Activated naive CD4-positive, alpha-beta T cell treated with Interleukin-2 at 50 U/mL for 16 hours (primary cell): ENCODE measurements at places on chromosomes 16 and 17.
A peak's percentile ranks its signal among the peaks of the same experiment; 100 is the strongest.

DNA sequence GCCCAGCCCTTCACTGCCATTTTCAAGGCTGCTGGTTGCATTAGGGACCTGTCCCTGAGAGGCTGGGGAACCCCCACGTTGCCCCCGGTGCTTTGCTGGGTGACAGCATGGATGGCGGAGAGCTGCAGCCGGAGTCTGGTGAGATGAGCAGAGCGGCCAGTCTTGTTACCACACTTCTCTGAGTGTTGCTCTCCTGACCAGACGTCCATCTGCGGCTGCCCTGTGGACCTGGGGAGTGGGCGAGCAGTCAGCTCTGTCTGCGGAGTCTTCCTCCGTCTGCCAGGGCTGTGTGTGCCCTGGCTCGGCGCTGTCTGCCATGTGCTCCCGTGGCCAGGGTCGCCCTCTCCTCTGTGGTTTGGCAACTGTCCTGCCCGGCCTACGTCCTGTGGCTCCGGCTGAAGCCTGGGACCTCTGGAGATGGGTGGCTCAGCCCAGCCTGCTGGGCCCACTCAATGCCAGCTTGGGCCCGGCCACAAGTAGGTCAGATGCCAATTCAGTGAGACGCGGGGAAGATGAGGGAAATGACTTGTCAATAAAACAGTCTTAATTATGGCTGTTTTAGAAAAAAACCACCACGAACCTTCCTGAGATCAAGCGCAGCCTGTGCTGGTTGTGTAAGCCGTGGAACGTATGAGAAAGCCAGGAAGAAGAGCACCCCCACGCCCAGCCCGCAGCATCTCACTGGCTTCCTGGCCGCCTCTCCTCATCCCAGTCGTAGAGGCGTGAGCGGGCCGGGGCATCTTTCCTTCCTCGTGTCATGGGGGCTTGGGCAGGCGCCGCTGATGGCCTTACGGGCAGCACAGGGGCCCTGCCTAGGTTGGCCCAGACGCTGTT is 7.9 kb downstream of the KCTD5 start:
- DNase-seq = no peak

- no peak for DNase-seq
These were observed 384.7 kb downstream of the UTP18 start for GRCh38 chr17:51645056-51645455.

- DNase-seq = no peak
These were observed 170.2 kb downstream of the RAB11FIP4 start for GRCh38 chr17:31561469-31562375.

GRCh38 chr16:72985995-72986394 is 61.9 kb downstream of the ZFHX3 start:
- DNase-seq = no peak

DNA sequence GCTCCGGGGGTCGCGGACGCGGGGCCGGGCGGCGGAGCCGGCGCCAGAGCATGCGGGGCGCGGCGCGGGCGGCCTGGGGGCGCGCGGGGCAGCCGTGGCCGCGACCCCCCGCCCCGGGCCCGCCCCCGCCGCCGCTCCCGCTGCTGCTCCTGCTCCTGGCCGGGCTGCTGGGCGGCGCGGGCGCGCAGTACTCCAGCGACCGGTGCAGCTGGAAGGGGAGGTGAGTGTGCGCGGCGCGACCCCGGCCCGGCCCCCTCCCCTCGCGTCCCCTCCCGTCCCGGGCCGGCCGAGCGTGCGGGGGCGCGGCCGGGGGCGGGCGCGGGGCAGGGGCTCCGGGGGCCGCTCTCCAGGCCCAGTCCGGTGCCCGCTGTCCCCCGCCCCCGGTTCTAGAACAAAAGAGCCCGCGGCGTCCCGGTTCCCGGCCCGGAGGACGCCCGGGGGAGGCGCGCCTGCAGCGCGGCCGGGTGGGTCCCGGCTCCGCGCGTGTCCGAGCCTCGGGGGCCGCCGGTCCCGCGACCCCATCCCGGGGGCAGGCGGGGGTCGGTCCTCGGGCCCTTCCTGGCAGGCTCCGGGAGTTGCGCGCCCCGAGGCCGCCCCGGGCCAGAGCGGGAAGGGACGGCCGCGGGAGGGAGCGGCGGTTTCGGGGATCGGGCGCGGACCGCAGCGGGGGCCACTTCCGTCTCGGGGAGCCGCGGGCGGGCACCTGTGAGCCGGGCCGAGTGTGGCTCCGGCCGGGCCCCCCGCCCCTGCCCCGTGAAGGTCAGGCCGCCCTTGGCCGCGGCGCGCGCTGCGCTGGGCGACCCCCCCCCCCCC is 563 bp downstream of the METRNL start:
- no peak for DNase-seq

GRCh38 chr17:48577946-48578615 is at the start of gene HOXB4:
Gene HOXB4 (minus strand): TSS chr17:48578350. CDS start chr17:48578319, 31 bp downstream.
- DNase-seq = peak; percentile 72
